Myometrial cell (primary cell): ENCODE measurements at places on chromosomes 3 and 15. TPM values are rescaled to one million over a fixed set of nuclear protein-coding genes. Genes with fewer than 3 reads are reported as not detected.

KLF15 gene
- 4.6 and 7.1 TPM in 2 replicates for total RNA-seq

HSPBAP1 gene
- total RNA-seq, result 4.0 and 9.0 TPM in 2 replicates

TRPC1 gene
- 7.3 and 21.0 TPM in 2 replicates for total RNA-seq

CLDN16 gene
- 0.35 and 1.2 TPM in 2 replicates for total RNA-seq

TRH gene
- 0.18 and 0.86 TPM in 2 replicates for total RNA-seq

SELENOK gene
- 30.1 and 42.4 TPM in 2 replicates for total RNA-seq

MRAS gene
- 22.2 and 27.6 TPM in 2 replicates for total RNA-seq

MUC20 gene
- total RNA-seq, result 1.7 TPM in 1 of 2 replicates, not detected in the other

ELL3 gene
- total RNA-seq, result 0.86 and 20.0 TPM in 2 replicates

C2CD4B gene
- not detected in 2 replicates for total RNA-seq

CMTM8 gene
- total RNA-seq, result 0.18 and 1.4 TPM in 2 replicates

CHRM5 gene
- not detected in 2 replicates for total RNA-seq

EXOSC7 gene
- 59.1 and 80.1 TPM in 2 replicates for total RNA-seq

SLC12A8 gene
- 21.8 and 21.9 TPM in 2 replicates for total RNA-seq
